Stimulated activated CD4-positive, alpha-beta T cell treated with anti-CD3 and anti-CD28 coated beads, Interleukin-1b, Interleukin-23, amount 100 ng/mL, for 4 hours (primary cell): ENCODE measurements at places on chromosomes 13 and 19.

DNA sequence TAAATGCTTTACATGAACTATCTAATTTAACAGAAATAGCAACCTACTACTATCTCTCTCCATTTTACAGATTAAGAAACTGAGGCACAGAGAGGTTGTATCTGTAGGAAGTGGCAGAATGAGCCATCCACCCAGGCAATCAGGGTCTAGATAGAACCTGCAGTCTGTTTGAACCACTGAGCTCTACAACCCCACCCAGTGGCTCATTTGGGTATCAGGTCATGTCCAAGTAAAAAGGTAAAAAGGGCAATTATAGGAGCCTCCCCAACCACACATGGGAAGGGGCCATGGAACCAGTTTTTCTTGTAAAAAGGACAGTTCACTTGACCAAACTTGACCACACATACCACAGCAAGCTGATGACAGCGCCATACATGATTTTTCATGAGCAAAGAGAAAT is 92.9 kb upstream of the SGCG start:
- no peak for DNase-seq

- no peak for DNase-seq
These were observed 17.0 kb downstream of the HAUS8 start for GRCh38 chr19:17058236-17058635.

DNA sequence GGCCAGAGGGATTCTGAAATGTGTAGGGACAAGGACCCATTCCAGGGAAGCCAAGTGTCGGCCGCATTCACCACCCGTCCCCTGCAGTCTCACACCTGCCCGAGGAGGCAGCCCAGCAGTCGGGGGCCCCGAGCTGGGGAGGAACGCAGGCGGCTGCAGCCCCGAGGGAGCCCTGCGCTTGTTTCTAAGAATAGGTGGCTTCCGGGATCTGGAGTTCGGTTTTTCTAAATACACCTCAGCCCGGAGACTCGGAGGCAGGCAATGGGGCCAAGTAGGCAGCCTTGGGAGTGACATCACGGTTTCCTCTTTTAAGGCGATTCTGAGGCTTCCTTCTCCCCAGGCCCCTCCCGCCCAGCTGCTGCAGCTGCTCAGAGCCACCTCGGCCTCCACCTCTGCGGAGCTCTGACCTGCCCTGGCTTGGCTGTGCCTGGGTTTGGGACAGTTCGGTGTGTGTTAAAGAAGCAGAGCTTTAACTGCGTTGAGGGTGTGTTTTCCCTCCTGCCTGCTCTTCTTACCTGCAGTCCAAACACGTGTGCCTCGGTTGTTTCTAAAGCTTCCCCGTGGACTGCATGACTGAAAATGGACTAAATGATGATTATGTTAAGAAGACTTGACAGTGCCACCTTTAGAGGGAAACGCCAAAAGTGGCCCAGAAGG is 80.5 kb downstream of the COL4A2 start:
- no peak for DNase-seq

- no peak for DNase-seq
These were observed 381.6 kb downstream of the KLF5 start for GRCh38 chr13:73440296-73440895.

DNA sequence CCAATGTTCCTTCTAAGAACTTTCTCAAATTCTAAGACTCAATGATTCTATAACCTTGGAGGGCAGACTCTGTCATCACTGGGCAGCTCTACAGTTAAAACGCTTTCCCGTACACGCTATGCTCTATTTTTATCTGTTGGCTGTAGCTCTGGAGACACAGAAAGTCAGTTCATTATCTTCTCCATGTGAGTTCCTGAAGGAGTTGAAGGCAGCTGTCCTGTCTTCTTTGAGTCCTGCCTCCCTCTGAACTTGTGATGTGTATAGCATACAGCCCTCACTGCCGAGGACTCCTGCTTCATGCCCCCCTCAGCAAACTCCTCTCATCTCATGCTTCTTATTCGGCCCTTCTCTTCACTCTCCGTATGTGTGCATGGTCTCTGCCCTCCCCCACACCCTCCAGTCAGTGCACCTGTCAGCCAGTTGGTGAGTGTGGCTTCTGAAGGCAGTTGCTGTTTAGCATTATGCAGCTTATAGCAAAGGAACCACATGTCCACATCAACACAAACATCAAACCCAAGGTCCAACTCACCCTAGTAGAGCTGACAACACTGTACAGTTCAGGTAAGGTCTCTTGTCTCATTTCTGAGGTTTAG is 504.9 kb downstream of the DIAPH3 start:
- no peak for DNase-seq

DNA sequence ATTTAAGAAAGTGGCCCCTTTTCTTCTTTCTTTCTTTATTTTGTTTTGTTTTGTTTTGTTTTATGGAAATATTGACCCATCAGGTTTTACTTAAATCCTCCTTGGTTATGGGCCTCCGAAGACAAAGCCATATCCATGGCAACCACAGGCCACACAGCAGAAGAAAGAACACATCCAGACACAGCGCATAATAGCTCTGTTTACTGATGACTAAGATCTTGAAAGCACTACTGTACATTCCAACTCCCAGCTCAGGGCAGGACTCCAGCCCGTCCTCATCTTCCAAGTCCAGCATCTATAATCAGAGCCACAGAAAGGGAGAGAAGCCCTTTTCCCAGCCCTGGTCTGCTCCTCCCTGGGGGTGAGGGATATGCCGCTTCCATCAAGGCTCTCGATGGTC is 84.3 kb downstream of the NUFIP1 start:
- no peak for DNase-seq

- no peak for DNase-seq
These were observed 2.5 kb downstream of the TIMM50 start for GRCh38 chr19:39483141-39483540.

GRCh38 chr19:2561221-2561620 is 85.3 kb downstream of the GADD45B start:
- no peak for DNase-seq

DNA sequence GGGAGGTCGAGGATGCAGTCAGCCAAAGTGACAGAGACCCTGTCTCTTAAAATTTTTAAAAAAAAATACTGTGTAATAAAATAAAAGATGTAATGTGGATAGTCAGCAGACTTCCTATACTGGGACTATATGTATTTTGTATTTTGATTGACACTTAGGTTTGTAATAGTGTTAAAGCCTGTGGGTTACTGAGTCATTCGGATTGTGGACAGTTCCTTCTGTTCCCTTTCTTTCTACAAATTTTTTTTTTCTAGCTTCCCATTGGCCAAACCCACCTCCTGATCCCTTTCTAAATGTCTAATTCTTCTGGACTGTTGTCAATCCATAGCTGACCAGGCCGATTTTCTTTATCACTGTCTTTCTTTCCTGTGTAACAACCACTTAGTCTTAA is 108.0 kb downstream of the DNAJC3 start:
- DNase-seq: no peak

GRCh38 chr19:57403737-57404563 is 7.0 kb upstream of the ZNF17 start:
- DNase-seq: no peak

DNA sequence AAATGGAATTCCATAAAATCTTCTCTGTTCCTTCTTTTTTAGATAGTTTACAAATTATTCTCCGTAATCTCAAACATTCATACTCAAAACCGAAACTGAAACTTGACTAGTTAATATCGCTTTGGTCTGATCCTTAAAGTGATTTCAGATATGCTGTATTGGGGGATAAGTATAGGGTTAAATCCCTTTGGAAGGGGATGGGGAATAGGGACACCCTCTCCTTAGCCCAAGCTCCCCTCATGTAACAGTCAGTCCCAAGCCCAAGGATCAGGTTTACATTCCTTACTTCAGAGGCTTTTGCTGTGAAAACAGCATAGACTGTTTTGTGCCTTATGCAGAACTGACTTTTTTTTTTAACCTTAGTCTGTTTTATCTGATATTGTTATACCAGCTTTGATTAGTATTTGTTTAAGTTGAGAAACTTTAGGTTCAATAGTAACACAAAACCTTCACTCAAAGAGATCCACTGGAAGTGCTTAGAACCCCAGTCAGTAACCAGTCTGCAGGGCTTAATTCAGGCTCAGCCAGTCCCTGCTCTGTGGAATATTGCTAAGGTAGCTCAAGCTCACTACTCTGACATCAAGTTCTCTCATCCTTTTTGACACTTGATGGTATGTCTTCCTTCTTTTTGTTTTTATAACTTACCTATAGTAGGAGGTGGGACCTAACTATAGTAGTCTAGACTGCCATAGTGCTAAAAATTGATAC is 10.5 kb downstream of the CDADC1 start:
- DNase-seq: no peak

- no peak for DNase-seq
These were observed 155.6 kb downstream of the TM9SF2 start for GRCh38 chr13:99656844-99657381.

DNA sequence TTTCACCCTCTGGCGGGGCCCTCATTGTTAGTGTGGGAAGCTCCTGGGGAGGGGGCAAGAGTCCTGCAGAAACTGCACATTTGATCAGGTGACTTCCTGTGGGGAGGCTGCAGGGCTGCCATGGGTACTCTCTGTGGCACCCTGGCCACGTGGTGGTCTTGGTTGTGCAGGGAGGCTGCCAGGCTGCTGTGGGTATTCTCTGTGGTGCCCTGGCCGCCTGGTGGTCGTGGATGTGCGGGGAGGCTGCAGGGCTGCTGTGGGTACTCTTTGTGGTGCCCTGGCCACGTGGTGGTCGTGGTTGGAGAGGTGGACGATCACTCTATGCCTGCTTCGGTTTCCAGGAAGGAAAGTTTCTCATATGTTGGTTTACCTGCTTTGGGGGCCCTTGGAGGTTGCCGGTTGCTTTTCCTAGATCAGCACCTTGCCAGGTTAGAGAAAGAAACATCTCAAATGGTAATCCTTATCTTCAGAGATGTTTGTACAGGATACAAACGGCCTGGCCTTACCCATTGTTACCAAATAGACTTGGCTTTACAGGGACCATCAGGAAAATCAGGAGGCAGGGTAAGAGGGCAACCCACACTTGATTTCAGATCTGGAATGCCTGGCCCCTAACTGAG is 22.9 kb downstream of the TEX29 start:
- no peak for DNase-seq

GRCh38 chr13:46771693-46772092 is 25.3 kb downstream of the ESD start:
- DNase-seq: no peak

DNA sequence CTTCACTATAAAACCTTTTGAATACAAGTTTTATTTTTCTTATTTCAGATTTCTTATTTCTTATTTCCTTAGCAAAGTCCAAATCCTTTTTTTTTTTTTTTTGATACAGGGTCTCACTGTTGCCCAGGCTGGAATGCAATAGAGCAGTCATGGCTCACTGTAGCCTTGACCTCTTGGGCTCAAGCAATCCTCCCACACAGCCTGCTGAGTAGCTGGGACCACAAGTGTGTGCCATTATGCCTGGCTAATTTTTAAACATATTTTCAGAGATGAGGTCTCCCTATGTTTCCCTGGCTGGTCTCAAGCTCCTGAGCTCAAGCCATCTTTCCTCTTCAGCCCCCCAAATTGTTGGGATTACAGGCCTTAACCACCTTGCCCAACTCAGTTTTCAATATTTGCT is 334.3 kb downstream of the DLEU7 start:
- no peak for DNase-seq

DNA sequence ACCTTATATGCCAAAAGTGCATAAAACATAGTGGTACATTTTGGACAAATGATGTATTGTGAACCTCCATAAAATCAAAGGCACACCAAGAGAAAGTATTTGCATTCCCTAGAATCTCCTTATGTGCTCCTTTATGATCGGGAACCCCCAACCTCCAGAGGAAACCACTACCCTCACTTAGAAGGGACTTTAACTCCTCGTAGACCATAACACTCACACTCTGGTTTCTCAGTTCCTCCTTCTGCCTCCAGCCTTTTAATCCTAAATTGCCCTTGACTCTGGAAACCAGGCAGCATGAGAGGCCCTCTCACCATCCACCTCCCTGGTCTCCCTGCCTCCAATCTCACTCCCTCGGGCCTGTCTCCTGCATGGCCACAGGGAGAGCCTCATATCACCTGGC is 9.8 kb upstream of the KCNN4 start:
- DNase-seq: no peak

- peak; percentile 4 for DNase-seq
These were observed 58.3 kb upstream of the CLDN10 start for GRCh38 chr13:95494082-95494681.

GRCh38 chr13:44694291-44694690 is 118.2 kb upstream of the TSC22D1 start:
- DNase-seq: no peak

GRCh38 chr13:46401432-46401831 is 14.4 kb upstream of the RUBCNL start:
- no peak for DNase-seq

GRCh38 chr19:58305932-58306323 is 751 bp downstream of the ERVK3-1 start:
- no peak for DNase-seq

DNA sequence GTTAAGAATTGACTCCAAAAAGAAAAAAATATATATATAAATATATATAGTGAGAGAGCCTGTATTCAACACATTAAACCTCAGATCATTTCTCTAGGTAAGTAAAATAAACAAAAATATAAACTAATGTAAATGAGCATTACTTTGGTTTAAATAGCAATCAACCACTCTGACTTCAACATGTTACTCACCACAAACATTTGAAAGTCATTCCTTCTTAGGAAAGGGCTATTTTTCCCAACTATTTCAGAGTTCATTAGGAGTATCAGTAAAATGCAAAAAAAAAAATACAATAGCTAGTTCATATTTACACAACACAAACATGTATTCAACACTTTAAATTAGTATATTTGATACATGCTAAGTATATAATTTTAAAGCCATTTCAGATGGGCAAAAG is 40.5 kb downstream of the KLF12 start:
- DNase-seq: no peak

GRCh38 chr19:41959056-41960053 is at the start of gene RABAC1:
TSS of gene RABAC1 (minus strand) at chr19:41959321. CDS start at chr19:41959292, 29 bp downstream.
- peak; percentile 77 for DNase-seq

DNA sequence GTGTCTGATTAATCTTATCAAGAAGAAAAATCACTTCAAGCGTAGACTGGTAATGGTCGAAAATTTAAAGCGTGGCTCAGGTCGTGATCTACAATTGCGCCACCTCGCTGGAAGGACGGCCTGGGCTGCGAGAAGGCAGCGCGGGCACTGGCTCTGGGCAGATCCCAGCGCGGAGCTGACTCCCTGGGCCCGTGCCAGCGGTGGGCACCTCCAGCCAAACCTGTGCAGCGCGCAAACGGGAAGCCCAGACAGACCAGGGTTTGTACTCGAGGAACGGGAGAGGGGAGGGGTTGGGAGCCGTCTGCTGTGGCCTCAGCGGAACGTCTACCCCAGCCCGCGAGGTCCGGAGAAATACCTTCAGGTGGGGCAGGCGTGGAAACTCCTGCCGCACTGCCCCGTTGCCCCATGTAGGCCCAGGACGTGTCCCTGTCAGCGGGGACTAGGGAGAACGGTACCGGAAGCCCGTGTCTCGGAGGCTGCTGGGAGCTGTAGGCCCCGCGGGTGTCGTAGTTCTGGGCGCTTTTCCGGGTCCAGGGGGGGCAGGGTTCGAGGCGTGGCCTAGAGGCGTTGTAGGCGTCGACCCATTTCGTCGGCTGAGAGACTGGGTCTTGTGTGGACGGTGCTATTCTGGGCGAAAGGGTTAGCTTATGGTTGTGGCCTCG is 21.1 kb downstream of the ZNF274 start:
- DNase-seq: no peak

DNA sequence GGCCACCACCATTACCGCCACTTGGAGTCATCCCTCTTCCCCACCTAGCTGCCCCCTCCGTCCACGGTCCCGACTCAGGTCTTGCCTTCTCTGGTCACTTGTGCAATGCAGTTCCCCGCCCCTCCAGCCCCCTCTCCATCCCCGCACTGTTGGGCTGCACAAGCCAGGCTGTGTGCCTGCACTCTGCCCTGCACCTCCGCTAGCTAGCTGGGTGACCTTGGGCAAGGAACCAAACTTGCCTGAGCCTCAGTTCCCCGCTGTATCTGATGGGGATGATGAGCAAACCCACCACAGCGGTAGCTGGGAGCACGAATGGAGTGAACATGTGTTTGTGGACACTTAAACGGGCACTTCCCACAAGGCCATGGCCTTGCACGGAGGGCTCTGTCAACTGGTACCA is 5.6 kb upstream of the TMEM147 start:
- DNase-seq: no peak
